H4 (cell line): ENCODE measurements at places on chromosomes 7 and 10. TPM values are rescaled to one million over a fixed set of nuclear protein-coding genes. Genes with fewer than 3 reads are reported as not detected.

KCP gene
- not detected in 2 replicates for total RNA-seq

FGL2 gene
- total RNA-seq = not detected in 2 replicates

MPP7 gene
- 1.7 and 2.2 TPM in 2 replicates for total RNA-seq

ACSM6 gene
- not detected in 2 replicates for total RNA-seq

SLC13A1 gene
- not detected in 2 replicates for total RNA-seq

HKDC1 gene
- total RNA-seq = 0.16 and 0.23 TPM in 2 replicates

CRYGN gene
- not detected in 2 replicates for total RNA-seq

ZNF853 gene
- 2.8 and 3.7 TPM in 2 replicates for total RNA-seq

CCDC136 gene
- total RNA-seq = 5.0 and 5.2 TPM in 2 replicates

CFAP43 gene
- 0.27 TPM in 1 of 2 replicates, not detected in the other for total RNA-seq

FFAR4 gene
- not detected in 2 replicates for total RNA-seq

PPP1R17 gene
- not detected in 2 replicates for total RNA-seq

KCNH2 gene
- total RNA-seq = 0.58 and 0.84 TPM in 2 replicates

MEOX2 gene
- 0.08 TPM in 1 of 2 replicates, not detected in the other for total RNA-seq
